ENCODE measurements at places on chromosomes 16 and 17.

DNA sequence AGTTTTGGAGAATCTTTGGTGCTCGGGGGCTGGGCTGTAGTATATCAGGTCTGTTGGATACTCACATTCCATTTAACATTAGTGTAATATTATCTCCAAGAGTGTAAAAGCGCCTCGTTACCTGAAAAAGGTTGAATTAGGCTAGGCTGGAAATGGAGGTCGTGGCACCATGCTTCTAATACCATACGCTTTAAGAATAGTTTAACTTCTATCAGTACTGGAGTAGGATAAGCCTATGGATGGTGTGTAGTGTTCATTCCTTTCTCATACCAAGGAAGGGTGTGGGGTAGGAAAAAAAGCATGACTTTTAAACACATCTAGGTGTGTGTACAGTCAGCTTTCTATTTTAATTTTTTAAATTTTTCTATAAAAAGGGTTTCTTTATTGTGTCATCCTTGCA is 2.0 kb downstream of the SRCAP start:
- no peak for DNase-seq

GRCh38 chr17:76416899-76417298 is 32.5 kb downstream of the SPHK1 start:
- DNase-seq, result no peak

GRCh38 chr17:79091226-79091670 is 16.6 kb downstream of the ENGASE start:
- DNase-seq, result no peak

GRCh38 chr17:78670850-78671725 is 93.9 kb upstream of the DNAH17 start:
- DNase-seq, result no peak

DNA sequence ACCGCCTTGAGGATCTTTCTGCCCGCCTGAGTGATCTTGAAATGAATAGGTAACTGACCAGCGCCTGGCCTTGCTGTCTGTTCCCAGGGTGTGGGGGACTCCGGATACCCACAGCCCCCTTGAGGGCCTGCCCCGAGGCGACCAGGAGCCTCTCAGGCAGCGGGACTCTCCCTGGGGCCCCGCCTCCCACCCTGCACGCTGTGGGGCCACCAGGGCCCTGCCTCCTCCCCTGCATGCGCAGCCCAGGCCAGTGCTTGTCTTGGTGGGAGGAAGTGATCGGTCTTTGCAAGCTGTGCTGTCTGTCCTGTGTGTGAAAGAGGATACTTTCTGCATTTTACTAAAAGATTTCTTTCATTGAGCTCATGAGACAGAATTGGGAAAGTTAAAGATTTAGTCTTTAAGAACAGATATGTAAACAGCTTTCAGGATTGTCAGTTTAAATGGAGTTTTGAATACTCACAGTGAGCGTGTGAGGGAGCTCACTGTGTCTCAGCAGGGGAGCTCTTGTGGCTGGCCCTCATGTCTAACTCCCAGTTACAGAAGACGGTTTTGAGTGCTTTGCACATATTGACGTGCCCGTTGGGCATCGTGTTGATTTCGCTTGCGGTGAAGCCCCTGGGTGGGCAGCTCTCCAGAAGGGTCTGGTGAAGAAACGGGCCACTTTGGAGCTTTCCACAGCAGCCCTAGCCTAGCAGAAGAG is 36.1 kb upstream of the CAPN15 start:
- no peak for DNase-seq
